ENCODE measurements at places on chromosomes 12 and 14.

GRCh38 chr12:109230193-109230592 lies 78.9 kb downstream of the FOXN4 start:
- DNase-seq, result no peak

DNA sequence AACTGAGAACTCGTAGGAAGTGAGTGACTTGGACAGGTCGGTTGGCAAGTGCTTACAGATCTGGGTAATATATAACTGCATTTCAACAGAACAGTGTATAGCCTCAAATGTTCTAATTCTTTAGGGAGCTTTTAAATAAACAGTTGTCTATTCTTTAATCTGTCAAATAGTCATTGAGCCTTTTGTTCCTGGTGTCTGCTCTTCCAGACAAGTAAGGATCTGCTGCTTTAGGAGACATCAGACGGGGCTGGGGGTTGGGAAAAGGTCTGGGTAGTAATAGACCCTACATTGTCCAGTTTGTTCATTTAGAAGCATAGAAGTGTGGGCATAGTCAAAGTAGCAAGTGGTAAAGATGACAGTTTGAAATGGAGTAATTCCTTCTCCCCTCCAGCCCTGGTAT lies 2.0 kb downstream of the PTPN11 start:
- DNase-seq, result no peak

DNA sequence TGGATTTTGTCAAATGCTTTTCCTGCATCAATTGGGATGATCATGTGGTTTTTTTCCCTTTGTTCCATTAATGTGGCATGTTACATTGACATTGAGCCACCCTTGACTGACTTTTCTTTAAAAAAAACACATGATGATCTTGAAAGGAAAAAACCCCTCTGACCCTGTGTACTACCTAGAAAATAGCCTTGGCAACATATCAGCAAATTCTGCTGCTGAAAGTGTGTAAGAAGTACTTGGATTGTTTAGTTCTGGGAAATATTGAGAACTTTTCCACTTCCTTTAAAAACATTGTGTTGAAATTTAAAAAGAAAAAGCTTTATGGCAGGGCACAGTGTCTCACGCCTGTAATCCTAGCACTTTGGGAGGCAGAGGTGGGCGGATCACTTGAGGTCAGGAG lies 20.7 kb downstream of the ACACB start:
- DNase-seq, result no peak

DNA sequence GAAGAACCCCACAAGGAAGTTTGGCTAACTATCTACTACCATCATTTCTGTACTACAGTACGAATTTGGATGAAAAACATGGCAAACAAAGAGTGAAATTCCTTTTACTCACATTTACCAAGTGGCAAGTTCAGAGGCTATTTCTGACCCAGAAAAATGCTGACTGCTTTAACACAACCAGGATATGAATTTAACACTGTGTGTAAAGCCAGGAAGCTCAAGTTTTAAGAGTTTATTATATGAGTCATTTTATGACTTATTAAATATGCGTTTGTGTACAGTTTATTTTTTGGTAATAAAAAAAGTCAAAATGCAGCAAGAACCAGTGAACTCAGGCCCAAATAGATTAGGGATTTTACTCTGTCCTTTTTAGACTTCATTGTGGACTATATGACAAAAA lies 58.4 kb upstream of the STAC3 start:
- DNase-seq, result peak; percentile 18

- DNase-seq, result no peak
Measured at GRCh38 chr14:52015411-52016030, 26.2 kb downstream of the RTRAF start.

GRCh38 chr14:104939666-104940410 lies 15.2 kb downstream of the PLD4 start:
- DNase-seq, result no peak

DNA sequence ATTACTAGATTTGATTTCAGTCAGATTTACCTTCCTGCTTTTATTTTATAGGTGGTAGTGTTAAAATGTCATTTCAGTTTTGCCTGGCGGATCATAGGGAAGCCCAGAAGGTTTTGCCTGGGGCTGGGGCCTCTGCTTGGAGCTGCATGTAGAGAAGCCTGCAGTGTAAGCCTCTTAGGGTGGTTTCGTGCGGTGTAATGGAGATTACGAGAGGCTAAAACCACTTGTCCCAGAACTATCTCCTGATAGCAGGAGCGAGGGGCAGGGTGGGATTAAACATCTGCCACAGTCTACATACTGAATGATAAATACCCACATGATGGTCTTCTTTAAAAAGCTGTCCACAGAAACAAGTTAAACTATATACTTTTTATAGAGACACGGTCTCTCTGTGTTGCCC lies 35.0 kb upstream of the DICER1 start:
- DNase-seq, result no peak

GRCh38 chr12:66288121-66288520 lies 14.2 kb upstream of the HELB start:
- no peak for DNase-seq

DNA sequence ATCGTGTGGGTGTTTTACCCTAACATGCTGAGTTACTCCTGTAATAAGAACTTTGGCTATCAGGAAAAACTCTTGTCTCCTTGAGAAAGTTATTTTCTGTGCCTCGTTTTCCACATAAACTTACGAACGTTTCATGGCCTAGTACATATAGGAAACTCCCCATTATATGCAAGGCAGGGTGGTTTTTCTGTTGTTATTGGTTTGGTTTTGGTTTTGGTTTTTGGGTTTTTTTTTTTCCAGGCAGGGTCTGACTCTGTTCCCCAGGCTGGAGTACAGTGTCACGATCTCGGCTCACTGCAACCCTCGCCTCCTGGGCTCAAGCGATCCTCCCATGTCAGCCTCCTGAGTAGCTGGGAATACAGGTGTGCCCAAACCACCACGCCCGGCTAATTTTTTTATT lies 5.5 kb downstream of the OR6C3 start:
- no peak for DNase-seq

GRCh38 chr12:113781415-113782198 lies 184.5 kb downstream of the RBM19 start:
- peak; percentile 27 for DNase-seq

- DNase-seq, result no peak
Measured at GRCh38 chr12:3712209-3712992, 40.5 kb downstream of the CRACR2A start.

DNA sequence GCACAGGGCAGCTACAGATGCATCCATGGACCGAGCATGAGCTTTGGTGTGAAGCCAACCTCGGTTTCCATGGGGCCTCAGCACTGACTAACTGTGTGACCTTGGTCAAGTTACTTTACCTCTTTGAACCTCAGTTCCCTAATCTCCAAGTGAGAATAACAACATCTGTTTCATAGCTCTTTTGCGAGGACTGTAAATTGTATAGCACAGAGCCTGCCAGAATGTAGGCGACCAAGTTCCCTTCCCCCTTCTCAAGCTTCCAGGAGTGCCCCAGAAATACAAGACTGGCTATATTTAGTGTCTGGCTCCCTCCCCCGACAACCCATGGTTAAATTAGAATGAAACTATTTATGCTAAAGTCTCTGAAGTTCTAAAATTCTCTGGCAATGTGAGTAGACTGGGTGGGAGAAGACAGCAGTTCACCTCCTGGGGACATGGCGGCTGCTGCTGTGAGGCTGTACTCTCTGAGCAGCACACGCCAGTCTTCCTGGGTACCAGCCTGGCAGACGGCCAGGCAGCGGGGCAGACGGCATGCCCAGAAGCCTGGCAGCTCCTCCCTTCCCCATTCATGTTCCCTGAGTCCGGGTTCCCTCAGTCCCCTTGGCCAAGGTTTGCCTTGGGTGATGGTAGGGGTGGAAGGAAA lies 22.0 kb upstream of the TMED10 start:
- no peak for DNase-seq

DNA sequence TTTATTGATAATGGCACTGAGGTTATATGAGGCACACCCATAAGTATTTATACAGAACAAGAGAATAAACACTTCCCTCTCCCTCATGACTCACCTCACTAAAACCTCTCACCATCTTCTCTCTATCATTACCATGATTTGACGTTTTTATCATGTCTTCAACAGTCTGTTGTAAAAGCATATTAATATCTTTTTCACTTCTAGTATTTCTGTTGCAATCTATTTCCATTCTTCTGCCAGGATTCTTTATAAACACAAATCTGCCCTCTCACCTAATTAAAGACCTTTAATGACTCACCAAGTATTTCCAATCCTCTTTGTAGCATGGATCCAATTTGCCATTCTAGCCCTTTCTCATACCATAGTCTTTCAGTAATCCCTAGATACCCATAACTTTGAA lies 527.7 kb downstream of the SLC16A7 start:
- no peak for DNase-seq

GRCh38 chr12:60096727-60097126 lies 500.9 kb downstream of the SLC16A7 start:
- no peak for DNase-seq

DNA sequence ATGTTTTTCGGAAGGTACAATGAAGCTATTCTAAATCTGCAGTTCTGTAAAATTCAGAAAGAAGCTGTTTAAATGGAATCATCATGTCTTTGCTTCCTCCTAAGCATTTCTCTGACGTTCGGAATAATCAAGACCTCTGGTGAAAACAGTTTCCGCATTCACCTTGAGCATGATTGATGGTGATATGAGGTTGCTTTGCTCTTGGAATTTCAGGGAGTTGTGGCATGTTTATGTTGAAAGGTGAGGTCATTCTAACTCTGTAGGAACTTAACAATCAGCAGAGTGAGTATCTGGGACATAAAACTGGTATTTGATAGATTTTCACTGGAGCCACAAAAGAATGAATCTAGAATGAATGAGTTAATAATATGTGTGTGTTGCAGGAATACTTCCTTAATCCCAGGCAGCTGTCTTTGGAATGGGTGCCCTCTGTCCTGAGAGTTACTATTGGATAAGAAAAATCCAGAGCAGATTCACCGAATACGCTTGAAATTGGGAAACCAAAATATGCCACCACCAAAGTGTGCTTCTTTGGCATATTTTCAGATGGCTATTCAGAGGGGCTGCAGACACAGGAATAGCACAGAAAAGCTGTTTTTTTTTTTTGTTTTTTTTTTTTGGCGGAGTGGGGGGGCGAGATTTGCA lies 599.1 kb downstream of the CCER1 start:
- DNase-seq, result no peak

GRCh38 chr12:113788020-113788856 lies 177.9 kb downstream of the RBM19 start:
- no peak for DNase-seq

DNA sequence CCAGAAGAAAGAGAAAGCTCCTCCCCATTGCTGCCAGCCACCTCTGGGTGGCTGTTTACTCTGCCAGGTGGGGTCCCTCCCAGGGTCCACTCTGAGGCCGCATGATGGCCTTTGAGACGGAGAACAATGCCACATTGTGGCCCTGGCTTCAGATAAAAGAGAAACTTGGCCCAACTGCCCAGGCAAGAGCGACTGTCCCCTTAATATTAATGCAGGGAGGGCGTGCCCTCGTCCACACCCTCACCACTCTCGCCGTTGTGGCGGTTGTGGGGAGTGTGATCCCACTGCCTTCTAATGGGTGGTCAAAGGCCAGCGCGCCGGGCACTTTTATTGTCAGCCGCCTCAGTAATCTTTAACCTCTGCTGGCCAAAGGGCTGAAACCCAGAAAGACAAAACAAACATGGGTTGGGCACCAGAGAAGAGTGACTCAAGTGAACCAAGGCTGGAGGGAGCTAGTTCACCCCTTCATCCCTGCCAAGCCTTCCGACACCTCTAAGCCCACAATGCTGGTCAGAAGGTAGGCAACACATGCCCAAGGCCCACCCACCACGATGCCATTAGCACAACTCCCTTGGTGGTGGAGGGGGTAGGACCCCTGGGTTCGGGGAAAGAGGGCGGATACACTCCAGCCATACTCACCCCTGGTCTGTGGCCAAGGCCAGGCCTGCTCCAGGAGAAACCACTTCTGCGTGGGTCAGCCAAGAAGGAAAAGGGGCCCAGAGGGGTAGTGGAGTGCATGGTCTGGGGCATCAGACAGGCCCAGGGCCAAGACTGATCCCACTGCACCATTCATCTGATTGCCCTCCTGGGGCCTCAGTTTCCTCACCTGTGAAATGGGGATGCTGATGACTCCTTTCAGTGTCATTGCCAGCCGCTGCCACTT lies 44.5 kb upstream of the BCL11B start:
- DNase-seq, result no peak

All from Panc1 (cell line).